ENCODE measurements at places on chromosomes 16 and 17.

DNA sequence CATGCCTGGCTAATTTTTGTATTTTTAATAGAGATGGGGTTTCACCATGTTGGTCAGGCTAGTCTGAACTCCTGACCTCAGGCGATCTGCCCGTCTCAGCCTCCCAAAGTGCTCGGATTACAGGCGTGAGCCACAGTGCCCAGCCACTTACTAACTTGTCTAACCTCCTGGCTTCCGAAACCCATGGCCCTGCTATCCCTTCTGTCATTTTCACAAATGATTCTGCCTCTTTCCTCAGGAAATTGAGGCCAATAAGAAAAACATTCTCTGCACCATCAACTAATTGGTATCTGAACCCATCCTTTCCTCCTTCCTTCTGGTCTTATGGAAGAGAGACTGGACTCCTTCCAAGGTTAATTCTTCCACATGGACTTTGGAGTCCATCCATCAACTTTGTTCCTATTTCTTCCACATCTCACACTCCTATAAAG, 27.9 kb upstream of the TNRC6A start:
- no peak for DNase-seq

- DNase-seq: no peak
These were observed 8.2 kb downstream of the MLYCD start for GRCh38 chr16:83907111-83907510.

- peak; percentile 42 for DNase-seq
These were observed 74.1 kb downstream of the SOCS1 start for GRCh38 chr16:11181899-11182279.

DNA sequence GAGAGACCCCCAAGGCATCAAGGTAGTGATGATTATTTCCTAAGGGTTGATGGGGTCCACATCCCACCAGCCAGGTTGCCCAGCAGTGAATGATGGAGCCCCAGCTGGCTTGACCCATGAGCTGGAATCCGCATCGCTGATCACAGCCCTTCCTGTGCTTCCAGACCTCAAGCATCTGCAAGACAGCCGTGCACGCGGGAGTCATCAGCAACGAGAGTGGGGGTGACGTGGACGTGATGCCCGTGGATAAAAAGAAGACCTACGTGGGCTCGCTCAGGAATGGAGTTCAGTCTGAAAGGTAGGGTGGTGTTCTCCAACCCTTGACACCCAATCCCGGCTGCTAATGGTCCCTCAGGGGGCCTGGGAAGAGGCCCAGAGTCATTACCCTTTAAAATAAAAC, 69.3 kb downstream of the CRISPLD2 start:
- no peak for DNase-seq

DNA sequence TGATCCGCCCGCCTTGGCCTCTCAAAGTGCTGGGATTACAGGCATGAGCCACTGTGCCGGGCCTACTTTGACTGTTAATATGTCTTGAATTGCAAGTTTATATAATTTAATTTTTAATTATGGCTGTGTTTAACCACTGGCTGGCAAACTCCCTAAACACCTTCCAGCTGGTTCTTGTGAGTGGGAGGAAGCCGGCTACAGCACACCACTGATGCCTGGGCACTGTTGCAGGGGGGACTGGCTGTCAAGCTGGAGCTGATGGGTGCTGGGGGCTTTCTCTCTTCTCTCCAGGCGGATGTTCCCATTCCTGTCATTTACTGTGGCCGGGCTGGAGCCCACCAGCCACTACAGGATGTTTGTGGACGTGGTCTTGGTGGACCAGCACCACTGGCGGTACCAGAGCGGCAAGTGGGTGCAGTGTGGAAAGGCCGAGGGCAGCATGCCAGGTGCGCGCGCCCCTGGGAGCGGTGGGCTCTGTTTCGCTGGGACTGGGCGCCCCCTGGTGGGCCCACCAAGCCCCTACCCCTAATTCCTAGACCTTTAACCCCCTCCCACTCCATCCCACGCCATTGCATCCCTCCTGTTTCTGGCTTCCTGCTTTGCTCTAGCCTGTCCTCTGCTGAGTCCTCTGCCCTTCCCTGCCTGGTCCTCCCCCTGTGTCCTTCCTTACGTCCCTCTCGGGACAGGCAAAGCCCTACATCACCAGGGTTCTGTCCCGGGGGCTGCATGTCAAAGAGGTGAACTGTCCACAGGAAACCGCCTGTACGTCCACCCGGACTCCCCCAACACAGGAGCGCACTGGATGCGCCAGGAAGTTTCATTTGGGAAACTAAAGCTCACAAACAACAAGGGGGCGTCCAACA, 9.5 kb downstream of the TBX21 start:
- DNase-seq: no peak

DNA sequence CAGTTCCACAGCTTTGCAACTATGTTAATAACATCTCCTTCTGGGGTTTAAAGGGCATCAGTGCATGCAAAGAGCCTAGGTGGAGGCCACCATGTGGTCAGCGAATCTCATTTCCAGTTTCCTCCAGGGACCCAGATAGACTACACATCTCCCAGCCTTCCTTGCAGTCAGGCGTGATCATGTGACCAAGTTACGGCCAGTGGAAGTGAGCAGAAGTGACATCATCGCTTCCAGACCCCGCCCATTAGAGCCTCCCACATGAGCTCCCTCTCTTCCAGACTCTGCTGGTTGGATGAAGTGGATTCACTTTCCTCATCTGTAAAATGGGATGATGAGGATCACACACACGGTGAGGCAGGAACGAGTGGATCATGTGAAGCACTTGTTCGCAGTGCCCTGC, 27.4 kb upstream of the KDM8 start:
- no peak for DNase-seq

- DNase-seq: no peak
These were observed 20.7 kb downstream of the GSG1L start for GRCh38 chr16:28042811-28043210.

DNA sequence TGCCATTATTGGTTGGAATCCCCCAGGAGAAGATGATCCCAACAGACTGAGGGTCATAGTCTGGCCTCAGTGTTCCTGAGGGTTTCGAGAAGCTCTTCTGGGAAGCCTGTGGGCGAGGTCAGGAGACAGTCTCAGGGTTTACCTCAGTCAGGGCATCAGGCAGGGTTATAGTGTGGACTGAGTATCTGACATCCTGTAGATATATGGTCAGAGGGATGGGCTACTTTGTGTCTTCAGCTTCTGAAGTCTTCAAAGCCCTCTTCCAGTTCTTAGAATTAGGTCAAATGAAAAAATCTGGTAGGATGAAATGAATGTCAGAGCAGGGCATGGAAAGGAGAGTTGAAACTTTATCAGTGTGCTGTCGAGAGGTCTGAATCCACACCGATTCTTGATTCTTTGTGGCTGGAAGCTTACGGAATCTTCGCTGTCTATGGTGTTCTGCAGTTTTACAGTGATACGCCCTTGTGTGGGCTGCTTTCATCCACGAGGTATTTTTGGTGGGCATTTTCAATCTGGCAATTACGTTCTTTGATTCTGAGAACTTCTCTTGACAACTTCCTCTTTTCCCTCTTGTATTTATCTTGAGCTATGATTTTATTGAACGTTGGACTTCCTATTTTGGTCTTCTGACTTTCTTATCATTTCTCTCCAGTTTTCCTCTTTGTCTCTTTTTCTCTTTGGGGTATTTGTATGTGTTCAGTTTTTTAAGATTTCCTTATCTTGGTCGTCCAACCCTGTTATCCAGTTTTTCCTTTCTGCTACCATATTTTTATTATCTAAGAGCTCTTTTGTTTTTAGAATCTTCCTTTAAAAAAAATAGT, 30.4 kb downstream of the BPTF start:
- no peak for DNase-seq

- no peak for DNase-seq
These were observed 7.3 kb upstream of the CD7 start for GRCh38 chr17:82324566-82325285.

GRCh38 chr16:17509194-17509593, 38.4 kb upstream of the XYLT1 start:
- no peak for DNase-seq

DNA sequence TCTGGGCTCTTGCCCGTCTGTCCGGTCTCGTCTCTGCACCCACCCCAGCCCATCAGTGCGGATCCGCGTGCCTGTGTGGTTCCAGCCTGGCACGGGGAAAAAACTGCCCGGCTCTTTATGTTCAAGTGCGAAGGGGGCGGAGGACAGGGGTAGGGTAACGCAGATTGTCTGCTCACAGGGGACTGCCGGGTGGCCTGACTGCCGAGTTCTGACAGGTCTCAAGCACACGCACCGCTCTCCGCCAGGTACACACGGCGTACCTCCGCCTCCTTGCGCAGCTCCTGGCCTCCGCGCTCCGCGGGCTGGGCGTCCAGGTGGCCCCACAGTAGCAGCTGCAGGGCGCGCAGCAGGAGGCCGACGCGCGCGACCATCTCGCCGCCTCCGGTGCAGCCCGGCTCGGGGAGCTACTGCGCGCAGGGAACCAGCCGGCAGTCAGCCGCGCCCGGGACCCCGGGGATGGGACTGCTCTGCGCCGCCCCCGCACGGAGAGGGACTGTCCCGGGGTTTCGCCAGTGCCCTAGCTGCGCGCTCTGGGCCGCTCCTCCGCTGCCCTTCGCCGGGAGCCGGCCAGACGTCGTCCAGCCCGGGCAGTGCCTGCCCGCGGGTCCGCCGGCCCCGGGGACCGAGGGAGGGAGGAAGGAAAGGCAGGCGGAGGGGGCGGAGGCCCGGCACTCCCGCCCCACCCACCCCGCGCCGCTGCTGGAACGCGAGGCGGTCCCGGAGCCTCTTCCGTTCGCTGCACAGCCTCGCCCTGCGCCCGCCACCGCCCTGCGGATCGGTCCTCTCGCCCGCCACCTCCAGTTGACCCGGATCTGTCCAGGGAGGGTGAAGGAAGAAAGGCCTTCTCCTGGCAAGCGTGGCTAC, at the start of gene MMP28:
Gene MMP28 (minus strand): TSS at position 635 of the 864 bp plus-strand sequence. CDS start 264 bp downstream, at position 371.
- no peak for DNase-seq

- DNase-seq: no peak
These were observed 221.5 kb downstream of the IRF8 start for GRCh38 chr16:86120201-86121192.

GRCh38 chr17:48515925-48516900, 14.6 kb downstream of the HOXB1 start:
- DNase-seq: no peak

DNA sequence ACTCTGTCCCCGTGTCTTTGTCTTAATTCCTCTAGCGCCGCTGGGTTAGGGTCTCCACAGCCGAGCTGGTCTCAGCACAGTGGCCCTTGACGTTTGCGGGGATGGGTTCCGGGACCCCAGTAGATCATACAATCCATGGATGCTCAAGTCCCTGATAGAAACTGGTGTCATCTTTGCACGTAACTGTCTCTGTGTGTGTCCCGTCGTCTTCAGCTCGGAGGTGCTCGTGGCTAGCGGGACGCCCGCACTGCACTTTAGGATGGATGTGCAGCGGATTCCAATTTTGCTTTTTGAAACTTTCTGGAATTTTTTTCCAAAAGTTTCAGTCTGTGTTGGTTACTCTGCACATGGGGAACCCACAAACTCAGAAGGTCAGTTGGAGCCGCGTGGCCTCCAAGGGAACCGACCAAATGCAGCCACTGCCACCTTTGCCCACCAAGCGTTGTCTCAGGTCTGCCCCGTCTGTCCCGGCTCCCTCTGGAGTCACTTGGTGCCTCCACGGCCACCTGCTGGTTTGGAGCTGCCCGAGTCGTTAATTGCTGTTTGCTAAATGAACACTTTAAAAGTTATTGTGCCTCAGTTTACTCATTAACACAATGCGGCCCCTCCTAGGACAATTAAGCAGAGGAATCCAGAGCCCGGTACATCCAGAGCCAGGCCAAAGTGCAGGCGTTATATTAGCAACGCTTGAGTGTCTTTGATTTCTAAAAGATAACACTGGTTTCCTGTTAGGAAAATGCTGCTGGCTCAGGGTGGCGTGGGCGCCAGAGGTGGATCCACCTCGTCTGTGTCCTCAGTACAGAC, 5.3 kb upstream of the DPEP1 start:
- DNase-seq: no peak

DNA sequence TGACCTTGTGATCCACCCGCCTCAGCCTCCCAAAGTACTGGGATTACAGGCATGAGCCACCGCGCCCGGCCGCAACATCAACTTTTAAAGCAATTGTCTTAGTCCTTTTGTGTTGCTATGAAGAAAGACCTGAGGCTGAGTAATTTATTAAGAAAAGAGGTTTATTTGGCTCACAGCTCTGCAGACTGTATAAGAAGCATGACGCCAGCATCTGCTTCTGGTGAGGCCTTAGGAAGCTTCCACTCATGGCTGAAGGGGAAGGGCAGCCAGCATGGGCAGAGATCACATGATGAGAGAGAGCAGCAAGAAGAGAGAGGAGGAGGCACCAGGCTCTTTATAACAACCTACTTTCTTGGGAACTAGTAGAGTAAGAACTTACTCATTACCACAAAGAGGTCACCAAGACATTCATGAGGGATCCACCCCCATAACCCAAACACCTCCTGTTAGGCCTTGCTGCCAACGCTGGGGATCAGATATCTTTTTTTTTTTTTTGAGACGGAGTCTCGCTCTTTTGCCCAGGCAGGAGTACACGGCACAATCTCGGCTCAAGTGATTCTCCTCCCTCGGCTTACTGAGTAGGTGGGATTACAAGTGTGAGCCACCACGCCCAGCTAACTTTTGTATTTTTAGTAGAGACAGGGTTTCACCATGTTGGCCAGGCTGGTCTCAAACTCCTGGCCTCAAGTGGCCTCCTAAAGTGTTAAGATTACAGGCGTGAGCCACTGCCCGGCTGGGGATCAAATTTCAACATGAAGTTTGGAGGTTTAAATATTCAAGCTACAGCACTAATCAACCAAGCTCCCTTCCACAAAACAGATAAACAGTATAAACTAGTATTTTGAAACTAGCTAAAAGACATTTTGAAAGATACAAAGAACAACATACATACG, 21.4 kb upstream of the GPT2 start:
- DNase-seq: no peak

DNA sequence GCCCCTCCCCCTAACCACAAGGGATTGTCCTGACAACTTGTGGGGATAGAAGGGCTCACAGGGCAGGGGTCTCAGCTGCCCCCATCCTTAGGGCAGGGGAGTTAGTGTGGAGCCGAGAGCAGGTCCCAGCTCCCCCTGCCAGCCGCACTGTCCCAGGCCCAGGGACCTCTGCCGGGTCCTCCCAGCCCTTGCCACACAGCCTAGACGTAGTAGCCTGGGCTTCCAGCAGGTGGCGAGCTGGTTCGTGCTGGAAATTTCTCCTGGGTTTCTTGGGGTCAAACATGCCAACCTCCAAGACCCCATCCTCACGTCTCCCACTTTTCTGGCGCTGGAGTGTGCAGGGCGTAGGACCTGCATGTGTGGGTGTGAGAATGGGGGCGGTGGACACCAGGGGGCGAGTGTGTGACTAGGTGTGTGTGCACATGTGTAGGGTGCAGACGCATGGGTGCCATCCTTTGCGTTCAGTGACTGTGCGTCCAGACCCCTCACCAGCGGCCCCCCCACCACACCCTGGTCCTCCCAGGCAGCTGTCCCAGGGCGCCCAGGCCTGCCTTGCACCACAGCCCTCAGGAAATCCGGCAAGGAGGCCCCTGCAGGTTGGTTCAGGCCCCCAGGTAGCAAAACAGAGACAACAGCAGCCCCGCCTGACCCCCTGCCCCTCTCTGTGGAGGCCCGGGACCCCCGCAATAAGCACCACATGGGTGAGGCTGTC, 29.5 kb downstream of the SBK1 start:
- DNase-seq: no peak

- DNase-seq: no peak
These were observed 36.5 kb upstream of the SLC38A10 start for GRCh38 chr17:81331527-81332043.

GRCh38 chr17:83103200-83103942, 24.0 kb downstream of the METRNL start:
- DNase-seq: no peak

Data from CD4-positive, alpha-beta T cell treated with Interleukin-4 for 4 hours (primary cell).